ENCODE measurements at places on chromosomes 11 and 22. TPM values are rescaled to one million over a fixed set of nuclear protein-coding genes. Genes with fewer than 3 reads are reported as not detected.

GRCh38 chr11:98616098-98616655 lies 404.6 kb upstream of the CNTN5 start:
- no peaks in the 10 kb centered on the region for H3K27me3 ChIP-seq
- DNase-seq: no peak
- no peak overlapping the region for H3K4me3 ChIP-seq
- no peak overlapping the region for H3K27ac ChIP-seq
- no peaks in the 10 kb centered on the region for H3K4me1 ChIP-seq
- H3K36me3 ChIP-seq: no peaks in the 10 kb centered on the region

DNA sequence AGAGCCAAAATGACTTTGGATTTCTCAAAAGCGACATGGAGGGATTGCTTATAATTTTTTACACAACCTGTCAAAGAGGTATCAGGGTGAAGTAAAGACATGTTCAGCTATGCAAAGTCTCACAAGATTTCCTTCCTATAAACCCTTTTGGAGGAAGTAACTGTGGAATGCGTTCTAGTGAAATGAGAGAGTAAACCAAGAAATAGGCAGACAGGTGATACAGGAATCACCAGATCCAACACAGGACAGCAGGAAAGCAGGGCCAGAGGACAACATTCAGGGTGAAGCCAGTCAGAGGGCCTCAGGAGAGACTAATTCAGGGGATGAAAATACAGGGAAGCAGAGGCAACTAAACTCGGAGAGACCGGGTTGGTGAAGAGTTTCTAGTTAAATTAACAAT lies 90.4 kb upstream of the MTNR1B start:
- H3K27ac ChIP-seq: no peak overlapping the region
- H3K4me1 ChIP-seq: no peaks in the 10 kb centered on the region
- no peaks in the 10 kb centered on the region for H3K27me3 ChIP-seq
- H3K36me3 ChIP-seq: no peaks in the 10 kb centered on the region
- no peak for DNase-seq

- H3K36me3 ChIP-seq: no peaks in the 10 kb centered on the region
- H3K27me3 ChIP-seq: no peaks in the 10 kb centered on the region
- no peak overlapping the region for H3K4me3 ChIP-seq
- no peak for DNase-seq
- no peaks in the 10 kb centered on the region for H3K4me1 ChIP-seq
Observed at GRCh38 chr22:23503142-23503541, 76.9 kb downstream of the IGLL1 start.

Gene GPR83
- not detected for total RNA-seq

Gene GLYAT
- not detected for total RNA-seq

Gene OR9Q1
- not detected for total RNA-seq

- no peak overlapping the region for H3K4me3 ChIP-seq
- H3K4me1 ChIP-seq: peaks cover 52% of the 10 kb centered on the region
- H3K36me3 ChIP-seq: no peaks in the 10 kb centered on the region
- no peaks in the 10 kb centered on the region for H3K27me3 ChIP-seq
Observed at GRCh38 chr11:60700689-60701468, 1.5 kb downstream of the MS4A8 start.

Gene OR8A1
- not detected for total RNA-seq

DNA sequence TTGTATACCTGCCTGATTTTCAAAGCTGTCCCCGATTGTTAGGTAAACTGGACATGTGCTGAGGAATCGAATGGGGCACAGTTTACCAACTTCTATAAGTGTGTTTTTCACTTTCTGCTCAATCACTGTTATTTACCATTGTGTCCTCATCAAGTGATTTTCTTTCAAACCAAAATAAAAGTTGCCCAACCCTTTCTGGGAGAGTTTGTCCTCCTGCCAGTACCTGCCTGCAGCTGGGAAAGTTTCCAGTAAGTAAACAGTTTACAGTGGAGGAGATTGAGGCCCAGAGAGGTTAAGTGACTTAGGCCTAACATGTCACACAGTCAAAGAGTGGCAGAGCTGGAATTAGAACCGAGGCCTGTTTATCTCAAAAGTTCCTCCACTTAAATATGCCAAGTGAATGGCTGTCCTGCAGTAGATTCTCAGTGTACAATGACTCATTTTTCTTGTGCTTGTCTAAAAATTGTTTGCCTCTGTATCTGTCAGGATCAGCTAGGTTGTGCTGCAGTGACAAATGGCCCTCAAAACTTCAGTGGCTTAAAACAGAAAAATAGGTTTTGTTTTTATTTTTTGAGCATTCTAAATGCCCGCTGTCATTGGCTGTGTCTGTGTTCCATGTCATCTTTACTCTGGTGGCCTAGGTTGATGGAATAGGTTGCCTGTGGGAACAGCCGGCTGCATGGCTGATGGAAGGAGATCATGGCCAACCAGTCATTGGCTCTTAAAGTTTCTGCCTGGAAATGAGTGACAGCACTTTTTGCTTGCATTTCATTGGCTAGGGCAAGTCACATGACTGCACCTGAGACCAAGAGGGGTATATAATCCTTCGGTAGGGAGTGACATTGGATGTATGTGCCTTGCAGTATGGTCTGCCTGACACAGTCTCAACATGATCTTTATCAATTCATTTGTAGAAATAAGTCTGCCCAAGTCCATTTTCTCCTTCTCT lies 61.8 kb upstream of the CRYBB3 start:
- H3K4me3 ChIP-seq: no peak overlapping the region
- peak overlapping the region; percentile 23 for H3K27ac ChIP-seq
- H3K4me1 ChIP-seq: peaks cover 71% of the 10 kb centered on the region
- peak; percentile 38 for DNase-seq

DNA sequence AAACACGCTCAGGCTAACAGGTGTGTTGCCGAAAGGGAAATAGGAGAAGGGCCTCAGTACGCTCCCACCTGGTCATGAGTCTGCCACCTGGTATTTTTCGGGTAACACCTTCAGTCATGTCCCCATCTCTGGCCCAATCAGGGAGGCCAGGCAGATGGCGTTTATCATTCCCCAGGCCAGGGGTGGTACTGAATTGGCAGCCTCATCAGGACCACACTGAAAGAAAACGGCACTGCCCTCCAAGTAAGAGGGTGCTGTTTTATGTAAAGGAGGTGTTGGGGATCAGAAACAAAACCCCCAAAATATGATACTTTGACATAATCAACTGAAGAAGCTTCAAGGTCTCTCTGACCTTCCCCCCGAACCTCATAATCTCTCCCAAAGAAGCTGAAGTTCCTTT lies 58.9 kb downstream of the RCN1 start:
- H3K27me3 ChIP-seq: no peaks in the 10 kb centered on the region
- H3K27ac ChIP-seq: no peak overlapping the region

DNA sequence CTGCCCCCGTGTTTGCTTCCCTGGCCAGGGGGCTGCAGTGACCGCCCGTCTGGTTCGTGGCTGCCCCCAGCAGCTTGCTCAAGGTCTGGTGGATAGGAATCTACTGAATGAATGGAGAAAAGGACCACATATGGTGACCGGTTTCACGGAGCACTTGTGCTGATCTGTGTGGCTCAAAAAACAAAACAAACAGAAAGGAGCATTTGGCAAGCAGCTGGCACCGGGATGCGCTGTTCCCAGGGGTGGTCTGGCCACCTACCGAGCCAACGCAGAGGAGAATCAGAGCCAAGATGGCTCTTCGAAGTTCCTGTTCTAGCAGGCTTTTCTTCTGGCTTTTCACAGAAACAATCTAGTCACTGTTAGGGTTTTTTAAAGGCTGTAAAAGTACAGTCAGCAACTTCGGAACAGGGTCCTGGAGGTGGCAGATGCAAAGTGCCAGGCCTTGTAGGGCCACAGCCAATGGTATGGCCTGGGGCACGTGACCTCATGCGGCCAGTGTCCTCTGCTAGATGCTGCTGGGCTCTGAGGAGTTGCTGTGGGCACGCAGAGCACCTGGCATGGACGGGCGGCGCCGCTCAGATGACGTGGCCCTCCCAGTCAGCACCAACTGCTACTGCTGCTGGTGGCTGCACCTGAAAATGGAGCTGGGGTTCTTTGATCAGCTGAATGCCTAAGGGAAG lies 27.3 kb upstream of the PACSIN2 start:
- DNase-seq: peak; percentile 19
- peak overlapping the region; percentile 59 for H3K27ac ChIP-seq
- no peaks in the 10 kb centered on the region for H3K27me3 ChIP-seq
- no peaks in the 10 kb centered on the region for H3K36me3 ChIP-seq
- H3K4me3 ChIP-seq: no peak overlapping the region

- H3K4me3 ChIP-seq: no peak overlapping the region
- no peaks in the 10 kb centered on the region for H3K27me3 ChIP-seq
- H3K27ac ChIP-seq: no peak overlapping the region
- H3K4me1 ChIP-seq: peaks cover 6% of the 10 kb centered on the region
- DNase-seq: no peak
- no peaks in the 10 kb centered on the region for H3K36me3 ChIP-seq
Observed at GRCh38 chr22:43878079-43878795, 13.6 kb downstream of the PNPLA5 start.

DNA sequence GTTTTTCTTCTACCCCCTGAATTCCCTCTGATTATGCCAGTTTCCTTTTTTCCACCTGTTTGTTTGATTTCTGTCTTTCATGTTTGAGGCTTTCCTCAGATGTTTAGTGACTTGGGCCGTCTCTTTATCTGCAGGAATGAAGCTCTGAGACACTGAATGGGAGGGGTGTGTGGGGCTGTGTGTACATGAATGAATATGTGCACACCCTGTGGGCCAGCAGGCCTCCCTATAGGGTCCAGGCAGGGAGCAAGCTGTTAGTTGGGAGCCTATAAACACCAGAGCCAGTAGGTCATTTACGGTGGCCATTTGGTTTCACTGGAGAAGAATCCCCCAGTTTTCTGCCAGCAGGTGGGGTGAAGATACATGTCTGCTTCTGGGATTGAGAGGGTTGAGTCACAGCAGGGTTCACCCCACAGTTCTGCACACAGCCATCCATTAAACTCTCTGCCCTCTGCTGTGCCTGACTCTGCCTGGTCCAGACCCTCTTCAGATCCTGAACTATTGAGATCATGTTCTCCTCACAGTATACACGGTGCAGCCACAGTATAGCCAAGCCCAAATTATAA lies 34.8 kb downstream of the BARX2 start:
- no peaks in the 10 kb centered on the region for H3K36me3 ChIP-seq
- H3K27me3 ChIP-seq: no peaks in the 10 kb centered on the region
- H3K4me3 ChIP-seq: no peak overlapping the region

Gene KBTBD3
- total RNA-seq: 5.7 TPM

GRCh38 chr11:59261150-59261549 lies 48.4 kb upstream of the MPEG1 start:
- H3K36me3 ChIP-seq: no peaks in the 10 kb centered on the region
- no peak overlapping the region for H3K27ac ChIP-seq
- no peak for DNase-seq
- H3K27me3 ChIP-seq: no peaks in the 10 kb centered on the region
- no peak overlapping the region for H3K4me3 ChIP-seq

- DNase-seq: no peak
- H3K27ac ChIP-seq: no peak overlapping the region
- H3K36me3 ChIP-seq: no peaks in the 10 kb centered on the region
Observed at GRCh38 chr11:86220653-86221052, 23.9 kb upstream of the EED start.

- H3K27ac ChIP-seq: no peak overlapping the region
- no peak overlapping the region for H3K4me3 ChIP-seq
- H3K4me1 ChIP-seq: peaks cover 4% of the 10 kb centered on the region
- DNase-seq: no peak
- no peaks in the 10 kb centered on the region for H3K36me3 ChIP-seq
- no peaks in the 10 kb centered on the region for H3K27me3 ChIP-seq
Observed at GRCh38 chr11:83663446-83663845, 377.3 kb upstream of the CCDC90B start.

Gene OR51B2
- not detected for total RNA-seq

DNA sequence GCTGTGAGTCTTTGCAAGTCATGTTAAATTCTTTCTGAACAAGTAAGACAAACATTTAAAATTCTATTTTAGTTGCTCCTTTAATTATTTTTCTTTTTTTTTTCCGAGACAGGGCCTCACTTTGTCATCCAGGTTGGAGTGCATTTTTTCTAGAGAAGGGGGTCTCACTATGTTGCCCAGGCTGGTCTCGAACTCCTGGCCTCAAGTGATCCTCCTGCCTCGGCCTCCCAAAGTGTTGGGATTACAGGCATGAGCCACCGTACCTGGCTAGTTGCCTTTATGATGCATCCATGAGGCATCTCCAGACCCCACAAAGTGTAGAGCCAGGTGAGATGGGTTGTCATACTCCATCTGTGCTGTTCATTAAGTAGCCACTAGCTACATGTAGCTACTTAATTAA lies 4.4 kb downstream of the ATXN10 start:
- no peak overlapping the region for H3K4me3 ChIP-seq
- H3K27ac ChIP-seq: no peak overlapping the region
- H3K4me1 ChIP-seq: peaks cover 32% of the 10 kb centered on the region
- no peak for DNase-seq
- H3K27me3 ChIP-seq: no peaks in the 10 kb centered on the region

Gene OR2D2
- 0.78 TPM for total RNA-seq

GRCh38 chr11:119298726-119299125 lies 18.2 kb downstream of the MCAM start:
- peaks cover 7% of the 10 kb centered on the region for H3K4me1 ChIP-seq
- no peaks in the 10 kb centered on the region for H3K27me3 ChIP-seq
- H3K36me3 ChIP-seq: no peaks in the 10 kb centered on the region
- DNase-seq: peak; percentile 40

GRCh38 chr11:75069473-75069872 lies 27.2 kb downstream of the OR2AT4 start:
- H3K27me3 ChIP-seq: no peaks in the 10 kb centered on the region
- H3K36me3 ChIP-seq: no peaks in the 10 kb centered on the region
- DNase-seq: no peak
- H3K4me3 ChIP-seq: no peak overlapping the region

Gene ZC3H12C
- 7.8 TPM for total RNA-seq

Measured in body of pancreas (tissue), 4 donors.